Stimulated activated CD4-positive, alpha-beta T cell treated with anti-CD3 and anti-CD28 coated beads, Interleukin-2, amount 100 ng/mL, for 48 hours (primary cell): ENCODE measurements at places on chromosomes 6 and 20.

DNA sequence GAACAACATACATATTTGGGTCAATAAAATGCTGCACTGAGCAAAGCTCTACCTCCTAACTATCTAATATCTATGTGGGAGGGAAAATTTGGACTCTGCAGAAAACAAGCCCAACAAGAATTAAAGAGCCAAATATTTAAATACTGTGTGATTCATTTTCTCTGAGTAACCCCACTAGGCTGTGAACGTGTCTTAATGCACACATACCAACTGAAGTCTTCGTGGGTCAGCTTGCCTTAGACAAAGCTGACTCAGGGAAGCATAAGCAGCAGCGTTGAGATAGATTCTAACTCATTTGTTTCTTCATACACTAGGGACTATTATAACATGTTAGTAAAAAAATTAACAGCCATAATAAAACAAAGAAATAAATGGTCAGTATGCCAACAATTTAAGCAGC lies 114.3 kb downstream of the GJA1 start:
- no peak for DNase-seq

DNA sequence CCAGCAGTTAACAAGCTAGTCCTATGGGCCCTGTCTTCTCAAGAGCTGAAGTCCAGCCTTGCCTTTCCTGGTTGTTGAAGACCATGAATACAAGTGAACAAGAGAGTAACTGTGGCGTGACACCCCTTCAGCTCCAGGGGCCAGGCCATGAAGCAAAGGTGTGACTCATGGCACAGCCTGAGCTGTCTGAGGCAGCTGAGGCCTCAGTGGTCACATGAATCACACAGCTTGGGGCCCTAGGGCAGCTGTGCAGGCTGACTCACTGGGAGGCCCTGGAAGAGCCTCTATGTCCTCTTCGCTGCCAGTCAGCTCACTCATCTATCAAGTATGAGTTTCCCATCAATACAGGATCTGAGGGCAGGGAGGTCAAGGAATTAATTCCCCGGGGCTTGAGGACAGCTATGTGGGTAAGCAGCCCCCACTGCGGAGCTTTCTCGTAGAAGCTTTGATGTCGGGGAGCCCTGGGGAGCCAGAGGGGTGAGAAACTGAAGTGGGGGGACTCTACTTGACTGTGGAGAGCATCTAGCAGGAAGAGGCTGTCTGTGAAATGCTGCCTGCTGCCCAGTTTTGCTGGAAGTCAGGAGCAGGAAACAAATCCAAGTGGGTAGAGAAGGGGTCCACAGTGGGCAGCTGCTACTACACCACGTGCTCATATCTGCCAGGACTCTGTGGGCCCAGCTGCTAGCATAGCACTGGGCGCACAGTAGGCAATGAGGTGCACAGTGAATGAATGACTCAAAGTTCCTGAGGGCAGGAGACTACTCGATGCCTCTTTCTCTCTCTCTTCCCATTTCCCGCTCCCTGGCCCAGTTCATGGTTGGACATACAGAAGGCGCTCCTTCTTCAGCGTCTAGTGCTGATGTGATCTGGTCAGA lies 13.7 kb upstream of the FAM83C start:
- DNase-seq: peak; percentile 73

- DNase-seq: no peak
These were observed 674.6 kb upstream of the MARCKS start for GRCh38 chr6:113182370-113183141.

DNA sequence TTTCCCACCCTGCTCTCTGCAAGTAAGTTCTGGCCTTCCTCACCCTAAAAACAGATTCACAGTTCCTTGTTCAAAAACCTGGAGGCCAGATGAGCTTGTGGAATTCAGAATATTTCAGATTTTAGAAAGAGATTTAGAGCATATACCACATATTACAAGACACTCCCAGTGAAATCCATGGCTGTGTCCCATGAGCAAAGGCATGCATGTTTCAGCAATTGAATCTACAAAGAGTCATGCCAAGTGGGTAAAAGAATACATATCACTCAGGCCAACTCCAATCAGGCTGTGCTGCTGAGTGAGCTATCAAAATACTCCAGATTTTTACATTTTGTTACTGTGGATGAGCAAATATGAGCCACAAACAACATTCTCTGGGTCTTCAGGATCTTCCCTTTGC lies 10.2 kb upstream of the NEDD9 start:
- DNase-seq: no peak

GRCh38 chr20:37229357-37229756 lies 32.3 kb downstream of the GHRH start:
- no peak for DNase-seq

- DNase-seq: no peak
These were observed 26.7 kb downstream of the KAT14 start for GRCh38 chr20:18164356-18164755.

GRCh38 chr6:6901205-6901719 lies 206.5 kb upstream of the RREB1 start:
- DNase-seq: no peak

- DNase-seq: no peak
These were observed 1515.1 kb downstream of the HACE1 start for GRCh38 chr6:103344554-103345163.

- no peak for DNase-seq
These were observed 51.0 kb upstream of the CLDN20 start for GRCh38 chr6:155212616-155213380.

- DNase-seq: peak; percentile 13
These were observed 94.8 kb downstream of the BTBD3 start for GRCh38 chr20:12012241-12013222.
